ENCODE measurements at places on chromosomes 2 and 18.

DNA sequence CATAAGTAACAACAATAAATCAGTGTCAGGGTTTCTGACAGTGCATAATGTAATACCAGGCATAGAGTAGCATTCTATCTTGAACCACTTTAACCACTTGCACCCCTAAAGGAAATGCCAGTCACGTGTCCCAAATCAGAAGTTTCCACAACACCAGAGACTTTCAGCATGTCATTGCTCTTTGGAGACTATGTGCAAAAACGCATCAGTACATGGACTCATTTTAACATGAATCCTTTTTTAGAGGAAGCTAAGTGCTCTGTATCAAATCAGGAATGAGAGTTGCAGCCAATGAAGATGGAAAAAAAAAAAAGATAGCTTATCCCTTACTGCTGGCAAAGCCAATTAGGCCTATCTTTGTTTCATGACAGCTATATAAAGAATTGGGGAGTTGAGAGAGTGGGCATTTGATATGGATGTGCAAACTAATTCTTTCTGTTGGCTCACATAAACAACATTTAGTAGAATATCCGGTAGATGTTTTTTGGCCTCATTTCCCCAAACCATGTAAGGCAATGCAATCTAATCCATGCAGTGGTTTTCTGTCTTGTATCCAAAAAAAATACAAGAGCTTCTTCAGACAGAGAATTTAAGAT, 353.1 kb downstream of the IRS1 start:
- no peak for DNase-seq

- no peak for DNase-seq
Observed at GRCh38 chr2:28360718-28361293, 31.9 kb upstream of the FOSL2 start.

GRCh38 chr2:212646698-212647366, 108.2 kb upstream of the ERBB4 start:
- no peak for DNase-seq

DNA sequence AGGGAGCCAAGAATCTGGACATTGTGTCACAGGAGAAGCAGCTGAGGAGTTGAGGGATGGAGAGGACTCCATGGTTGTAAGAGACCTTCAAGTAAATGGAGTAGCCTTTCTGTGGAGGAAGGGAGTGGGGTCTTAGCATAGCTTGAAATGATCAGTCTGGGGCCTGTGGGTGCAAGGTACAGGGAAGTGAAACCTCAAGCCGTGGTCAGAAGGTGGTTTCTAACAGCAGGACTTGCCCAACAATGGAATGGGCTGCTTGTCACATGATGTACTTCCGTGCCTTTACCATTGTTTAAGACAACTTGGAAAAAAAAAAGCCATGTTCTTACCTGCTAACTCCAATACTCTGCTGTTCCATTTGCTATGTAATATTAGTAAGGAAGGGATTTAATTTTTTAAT, 140.7 kb downstream of the LDLRAD4 start:
- no peak for DNase-seq

GRCh38 chr2:234195516-234195915, 145.0 kb downstream of the SPP2 start:
- no peak for DNase-seq

DNA sequence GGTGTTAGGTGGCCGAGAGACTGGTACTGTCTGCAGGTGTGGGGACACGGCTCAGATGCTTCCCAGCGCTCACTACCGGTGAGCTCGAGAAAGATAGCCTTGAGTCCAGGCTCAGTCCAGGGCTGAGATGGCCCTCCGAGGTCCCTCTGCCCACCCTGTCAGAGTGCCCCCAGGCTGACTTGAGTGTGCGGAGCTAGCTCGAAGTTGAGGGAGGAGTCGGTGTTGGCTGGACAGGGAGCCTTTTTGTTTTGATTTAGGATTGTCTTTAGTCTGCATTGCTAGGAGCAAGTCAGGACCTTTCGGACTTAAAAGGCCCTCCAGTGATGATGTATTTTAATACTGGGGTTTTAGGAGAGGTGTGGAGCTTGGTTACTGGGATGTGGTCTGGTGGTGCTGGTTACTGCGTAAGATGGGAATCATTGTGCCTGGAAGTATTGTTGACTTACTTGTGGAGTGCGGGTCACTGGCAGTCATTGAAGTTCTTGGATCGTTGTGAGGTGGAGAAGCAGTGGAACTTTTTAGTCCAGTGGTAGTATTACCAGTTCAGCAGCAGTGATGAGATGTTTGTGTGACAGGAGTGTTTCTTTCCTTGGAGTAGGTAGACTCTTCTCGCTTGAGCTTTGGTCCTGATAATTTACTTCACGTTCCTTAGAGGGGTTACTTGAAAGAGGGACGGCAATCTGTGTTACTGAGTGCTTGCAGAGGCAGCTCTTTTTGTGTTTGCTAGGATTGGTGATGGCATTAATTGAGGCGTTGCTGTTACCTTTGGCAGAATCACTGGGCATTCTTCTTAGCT, 633 bp downstream of the KIAA1328 start:
- DNase-seq, result no peak

DNA sequence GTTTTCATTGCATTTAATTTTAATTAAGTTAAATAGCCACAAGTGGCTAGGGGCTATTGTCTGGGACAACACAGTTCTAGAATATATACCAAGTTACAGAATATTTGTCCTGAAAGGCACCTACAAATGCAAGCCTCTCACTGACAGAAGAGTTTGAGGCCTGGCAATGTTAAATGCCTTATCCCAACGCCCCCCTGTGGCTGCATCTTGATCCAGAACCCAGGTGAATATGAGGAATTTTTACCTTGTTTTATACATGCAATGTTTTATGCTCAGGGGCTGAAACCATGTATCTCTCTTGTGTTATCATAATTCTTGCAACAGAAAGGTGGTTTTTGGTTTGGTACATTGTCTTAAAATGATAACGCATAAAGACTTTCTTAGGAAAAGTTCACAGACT, 71.8 kb upstream of the SEC11C start:
- DNase-seq, result no peak

DNA sequence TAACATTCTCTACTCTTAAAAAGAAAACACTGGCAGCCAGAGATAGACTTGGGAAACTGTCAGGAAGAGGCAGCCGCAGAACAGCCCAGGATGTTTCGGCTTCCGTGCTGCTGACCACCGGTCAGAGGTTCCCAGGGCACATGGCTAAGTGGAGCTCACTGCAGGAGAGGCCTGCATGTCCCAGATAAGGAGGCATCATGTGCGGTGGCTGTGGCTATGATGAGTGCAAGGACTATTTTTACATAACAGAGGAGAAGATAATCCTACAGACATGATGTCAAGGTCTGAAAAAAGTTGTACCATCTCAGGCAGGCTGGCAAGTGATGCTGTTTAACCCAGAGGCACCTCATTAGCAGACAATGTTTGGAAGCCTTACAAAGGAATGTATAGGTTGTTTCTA, 252.3 kb downstream of the CYRIA start:
- DNase-seq, result no peak

GRCh38 chr2:176104316-176105077, 2.6 kb upstream of the HOXD11 start:
- no peak for DNase-seq

GRCh38 chr18:34219651-34220050, 5.1 kb downstream of the NOL4 start:
- no peak for DNase-seq

GRCh38 chr2:225532096-225532495, 132.6 kb downstream of the NYAP2 start:
- DNase-seq, result no peak

DNA sequence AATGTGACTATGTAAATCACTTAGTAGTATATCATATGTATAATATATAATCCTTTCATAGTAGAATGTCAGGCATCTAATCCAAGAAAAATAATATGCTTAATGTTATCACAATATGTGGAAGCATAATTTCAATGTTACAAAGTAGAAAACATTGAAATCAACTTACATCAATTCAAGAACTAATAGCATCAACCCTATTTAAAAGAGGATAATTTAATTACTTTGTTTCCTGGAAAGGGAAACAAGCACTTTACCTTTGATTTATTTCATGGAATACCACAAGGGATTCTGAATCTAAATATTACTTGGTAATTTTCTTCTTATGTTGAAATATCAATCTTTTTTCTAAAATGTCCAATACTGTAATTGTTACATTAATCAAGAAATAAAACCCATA, 30.6 kb upstream of the SOCS6 start:
- no peak for DNase-seq

DNA sequence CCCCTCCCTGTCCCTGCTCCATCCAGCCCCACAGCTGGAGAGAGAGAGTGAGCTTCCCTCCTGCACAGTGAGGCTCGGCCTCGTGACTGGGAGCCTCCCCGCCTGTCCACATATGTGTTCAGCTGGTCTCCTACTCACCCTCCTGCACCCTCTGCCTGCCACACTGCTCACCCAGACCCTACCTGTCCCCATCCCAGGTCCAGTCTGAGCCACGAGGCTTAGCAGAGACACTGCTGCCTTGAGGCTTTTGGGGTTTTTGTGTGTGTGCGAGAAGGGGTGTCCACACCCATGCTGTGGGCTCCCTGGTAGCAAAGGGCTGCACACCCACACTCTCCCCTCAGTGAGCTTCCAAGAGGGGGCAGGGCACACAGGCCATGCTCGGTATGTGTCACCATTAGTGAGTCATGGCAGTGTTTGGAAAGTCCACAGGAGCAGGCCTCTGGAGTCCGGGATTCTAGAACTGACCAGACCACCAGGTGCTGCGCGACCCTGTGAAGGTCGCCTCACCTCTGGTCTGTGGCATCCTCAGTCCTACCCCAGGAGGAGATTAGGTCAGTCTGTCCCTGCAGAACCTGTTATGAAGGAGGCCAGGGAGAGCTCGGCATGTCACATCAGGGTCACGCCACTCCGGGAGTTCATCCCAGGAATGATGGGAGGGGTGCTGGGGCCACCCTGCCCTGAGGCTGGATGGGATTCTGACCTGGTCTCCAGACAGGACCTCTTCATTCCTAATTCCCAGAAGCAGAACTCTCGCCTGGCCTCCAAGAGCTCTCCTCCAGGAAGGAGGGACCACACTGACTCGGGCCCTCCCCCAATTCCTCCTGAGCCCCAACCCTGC, 39.9 kb upstream of the SMAD7 start:
- no peak for DNase-seq

- DNase-seq, result no peak
Observed at GRCh38 chr2:1375794-1376193, 37.5 kb upstream of the TPO start.

- DNase-seq, result no peak
Observed at GRCh38 chr2:70569559-70569958, 15.9 kb upstream of the TGFA start.

- no peak for DNase-seq
Observed at GRCh38 chr18:22044474-22045220, 124.7 kb upstream of the GATA6 start.

DNA sequence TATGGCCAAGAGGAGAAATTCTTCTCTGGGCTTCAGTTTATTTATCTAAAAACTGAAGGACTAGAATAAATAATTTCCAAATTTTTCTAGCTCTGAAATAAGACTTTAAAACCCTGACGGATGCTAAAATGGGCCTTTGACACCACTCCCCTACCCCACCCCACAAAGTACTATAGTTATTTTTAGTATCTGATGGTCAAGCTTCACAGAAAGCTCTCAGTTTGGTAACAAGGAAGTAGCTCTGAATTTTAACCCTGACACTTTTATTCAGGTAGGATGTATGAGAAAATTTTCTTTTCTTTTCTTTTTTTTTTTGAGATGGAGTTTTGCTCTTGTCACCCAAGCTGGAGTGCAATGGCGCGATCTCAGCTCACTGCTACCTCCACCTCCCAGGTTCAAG, 2.4 kb downstream of the RBKS start:
- DNase-seq, result no peak

- DNase-seq, result no peak
Observed at GRCh38 chr2:232891621-232892071, 21.6 kb downstream of the SNORC start.

- peak; percentile 24 for DNase-seq
Observed at GRCh38 chr2:28325567-28326468, 66.8 kb upstream of the FOSL2 start.

DNA sequence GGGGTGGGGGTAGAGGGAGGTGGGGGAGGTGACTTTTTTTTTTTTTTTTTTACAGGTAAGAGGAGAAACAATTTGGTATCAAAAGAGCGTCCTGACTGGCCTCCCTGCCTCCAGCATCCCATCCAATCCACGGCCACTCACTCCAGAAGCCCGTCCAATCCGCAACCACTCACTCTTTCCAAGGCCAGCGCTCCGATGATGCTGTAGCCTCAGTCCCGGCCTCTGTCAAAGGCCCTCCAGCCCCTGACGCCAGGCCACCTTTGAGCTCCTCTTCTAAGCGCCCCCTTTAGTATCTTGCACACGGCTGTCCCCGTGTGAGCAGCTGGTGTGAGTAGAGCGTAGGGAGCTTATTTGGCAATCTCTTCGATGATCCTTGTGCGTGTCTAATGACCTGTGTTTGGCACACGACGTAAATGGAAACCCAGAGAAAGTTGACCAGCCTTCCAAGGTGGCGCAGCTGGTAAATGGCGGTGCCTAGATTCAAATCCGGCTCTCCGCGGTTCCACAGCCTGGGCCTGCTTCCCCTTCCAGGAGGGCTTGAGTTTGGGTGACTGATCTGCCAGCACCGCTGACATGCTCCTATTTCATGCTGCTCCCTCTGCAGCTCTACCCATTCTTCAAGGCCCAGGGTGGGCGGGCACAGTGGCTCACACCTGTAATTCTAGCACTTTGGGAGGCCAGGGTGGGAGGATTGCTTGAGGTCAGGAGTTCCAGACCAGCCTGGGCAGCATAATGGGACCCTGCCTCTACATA, 23.8 kb upstream of the PXDN start:
- DNase-seq, result no peak

DNA sequence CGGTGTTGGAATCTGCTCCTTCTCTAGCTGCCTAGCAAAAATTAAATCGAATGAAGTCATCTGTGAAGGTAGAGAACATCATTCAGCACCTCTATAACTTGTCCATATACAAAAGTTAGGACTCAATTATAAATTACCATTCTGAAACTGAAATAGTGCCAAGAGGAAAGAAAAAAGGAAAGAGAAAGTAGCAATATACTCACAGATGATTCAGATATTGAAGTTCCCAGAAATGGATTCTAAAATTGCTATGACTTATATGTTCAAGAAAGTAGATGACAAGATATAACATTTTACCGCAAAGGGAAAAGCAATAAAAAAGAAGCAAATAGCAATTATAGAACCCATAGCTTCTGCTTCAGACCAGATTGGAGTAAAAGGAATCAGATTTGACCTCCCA, 333.6 kb upstream of the GYPC start:
- DNase-seq, result no peak
